ENCODE measurements at places on chromosomes 11 and 22.

GRCh38 chr22:34986523-34986922 lies 79.4 kb upstream of the ISX start:
- no peak for DNase-seq

GRCh38 chr22:49295851-49296560 lies 531.7 kb downstream of the BRD1 start:
- no peak for DNase-seq

DNA sequence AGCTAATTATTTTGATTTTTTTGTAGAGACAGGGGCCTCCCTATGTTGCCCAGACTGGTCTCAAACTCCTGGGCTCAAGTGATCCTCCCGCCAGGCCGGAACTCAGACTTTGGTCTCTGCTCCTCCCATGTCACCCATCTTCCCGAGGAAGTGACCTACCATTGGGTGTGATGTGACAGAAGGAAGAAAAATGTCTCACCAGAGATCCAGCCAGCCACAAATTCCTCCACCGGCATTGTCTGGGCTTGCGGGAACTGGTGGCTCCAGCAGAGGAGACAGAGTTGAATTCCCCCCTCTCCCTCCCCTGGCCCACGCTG lies 772 bp downstream of the SLC25A45 start:
- DNase-seq, result no peak

GRCh38 chr11:110883256-110883655 lies 171.0 kb upstream of the ARHGAP20 start:
- no peak for DNase-seq

DNA sequence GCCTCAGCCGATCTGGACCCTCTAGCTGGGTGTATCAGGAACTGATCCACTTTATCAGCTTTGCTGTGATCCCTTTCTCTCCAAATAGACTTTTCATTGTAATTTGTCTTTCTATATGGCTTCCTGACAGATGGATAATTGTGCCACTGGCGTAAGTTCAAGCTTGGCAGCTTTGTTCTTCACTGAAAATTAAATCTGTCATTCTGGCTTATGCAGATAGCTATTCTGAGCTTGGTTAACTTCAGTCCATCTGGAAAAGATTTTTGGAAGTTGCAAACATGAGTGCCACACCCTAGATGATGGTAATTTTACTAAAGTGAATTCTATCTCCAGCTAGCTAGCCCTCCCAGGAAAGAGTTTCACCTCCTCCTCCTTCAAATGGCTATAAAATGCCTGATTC lies 8.1 kb downstream of the OR5A2 start:
- no peak for DNase-seq

DNA sequence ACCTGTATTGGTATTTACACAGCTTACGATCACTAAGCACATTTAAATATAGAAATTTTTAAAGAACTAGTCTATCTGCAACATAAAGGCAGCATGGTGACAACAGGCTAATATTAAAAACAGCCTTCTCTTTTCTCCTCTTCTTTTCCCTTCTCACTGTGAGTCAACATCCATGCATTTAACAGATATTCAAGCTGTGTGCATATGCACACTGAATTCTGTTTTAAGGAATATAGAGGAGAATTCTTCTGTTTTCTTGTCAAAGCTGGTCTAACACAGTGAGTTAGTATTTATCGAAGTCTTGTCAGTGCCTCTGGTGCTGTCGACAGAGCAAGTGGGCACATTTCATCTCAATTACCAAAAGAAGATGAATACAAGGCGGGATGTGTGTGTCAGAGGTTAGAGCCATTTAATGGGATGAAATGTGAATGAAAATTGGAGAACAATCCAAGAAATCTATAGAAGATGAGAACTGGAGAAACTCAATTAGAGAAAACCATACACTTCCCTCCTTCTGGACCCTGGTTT lies 282.3 kb downstream of the FAT3 start:
- no peak for DNase-seq

- no peak for DNase-seq
Observed at GRCh38 chr11:132096132-132096825, 725.9 kb downstream of the NTM start.

DNA sequence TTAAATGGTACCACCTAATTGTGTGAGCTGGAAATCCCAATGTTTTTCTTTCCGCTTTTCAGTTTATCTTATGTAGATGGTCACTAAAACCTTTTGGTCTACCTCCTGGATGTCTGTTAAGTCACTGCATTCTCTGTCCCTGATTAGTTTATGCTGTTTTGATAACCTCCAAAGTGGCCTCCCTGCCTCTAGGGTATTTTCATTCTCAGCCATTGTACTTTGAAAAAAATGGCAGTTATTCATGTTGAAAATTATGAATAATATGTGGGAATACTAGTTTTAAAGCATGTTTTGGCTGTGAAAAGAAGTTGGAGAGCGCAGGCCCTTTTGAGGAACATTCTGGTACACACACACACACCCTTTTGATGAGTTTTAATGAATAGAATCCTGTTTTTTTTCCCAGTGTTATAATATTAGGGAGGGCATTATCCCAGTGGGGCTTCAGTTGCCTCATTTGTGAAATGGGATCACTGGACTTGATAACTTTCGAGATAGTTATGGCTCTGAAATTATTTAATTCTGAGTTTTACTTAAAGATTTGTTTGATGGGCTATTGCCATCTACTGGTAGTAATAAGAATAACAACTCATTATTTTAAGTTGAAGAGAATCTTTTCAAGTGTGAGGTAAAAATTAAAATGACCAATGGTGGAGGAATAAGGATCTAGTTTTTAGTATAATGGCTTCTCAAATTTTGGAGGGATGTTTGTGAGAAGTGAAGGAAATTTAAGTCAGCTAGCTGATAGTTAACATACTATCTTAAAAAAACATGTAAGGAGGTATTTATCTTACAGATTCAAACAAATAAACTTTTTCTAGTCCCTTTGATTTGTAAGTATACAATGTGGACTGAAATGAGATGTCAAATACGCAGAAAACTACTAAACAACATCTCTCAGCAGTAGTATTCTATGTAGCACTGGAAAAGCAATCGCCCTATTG lies 3.9 kb downstream of the FDX1 start:
- no peak for DNase-seq

- DNase-seq, result no peak
Observed at GRCh38 chr11:34558211-34558610, 44.6 kb upstream of the ELF5 start.

- no peak for DNase-seq
Observed at GRCh38 chr11:69686856-69687255, 11.7 kb upstream of the LTO1 start.

DNA sequence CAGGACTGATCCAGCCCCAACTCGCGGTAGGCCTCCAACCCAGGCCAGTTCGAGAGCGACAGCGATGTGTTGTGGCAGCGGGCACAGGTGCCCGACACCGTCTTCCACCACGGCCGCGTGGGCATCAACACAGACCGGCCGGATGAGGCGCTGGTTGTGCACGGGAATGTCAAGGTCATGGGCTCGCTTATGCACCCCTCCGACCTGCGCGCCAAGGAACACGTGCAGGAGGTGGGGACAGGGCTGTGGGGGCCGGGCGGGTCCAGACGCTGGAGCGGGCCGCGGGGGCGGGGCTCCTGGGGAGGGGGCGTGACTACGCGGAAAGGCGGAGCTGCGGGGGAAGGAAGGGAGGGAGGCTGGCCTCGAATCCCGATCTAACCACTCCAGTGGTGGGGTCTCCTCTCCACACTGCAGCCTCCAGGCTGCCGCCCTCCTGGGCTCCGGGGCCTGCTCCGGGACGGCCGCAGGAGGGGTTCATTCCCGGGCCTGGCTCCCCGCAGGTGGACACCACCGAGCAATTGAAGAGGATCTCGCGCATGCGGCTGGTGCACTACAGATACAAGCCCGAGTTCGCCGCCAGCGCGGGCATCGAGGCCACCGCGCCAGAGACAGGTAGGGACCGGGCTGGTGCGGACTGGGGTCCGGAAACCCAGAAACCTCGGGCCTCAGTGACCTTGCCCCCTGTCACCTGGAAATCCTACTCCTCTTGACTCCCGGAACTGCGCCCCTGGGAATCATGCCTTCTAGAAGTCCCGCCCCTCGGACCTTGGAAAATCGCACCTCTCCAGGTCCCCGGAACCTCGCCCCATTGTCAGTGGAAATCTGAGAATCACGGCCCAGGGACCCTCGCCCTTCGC lies 14.9 kb downstream of the TMEM258 start:
- no peak for DNase-seq

GRCh38 chr11:61367406-61367805 lies 5.2 kb downstream of the TMEM138 start:
- no peak for DNase-seq

DNA sequence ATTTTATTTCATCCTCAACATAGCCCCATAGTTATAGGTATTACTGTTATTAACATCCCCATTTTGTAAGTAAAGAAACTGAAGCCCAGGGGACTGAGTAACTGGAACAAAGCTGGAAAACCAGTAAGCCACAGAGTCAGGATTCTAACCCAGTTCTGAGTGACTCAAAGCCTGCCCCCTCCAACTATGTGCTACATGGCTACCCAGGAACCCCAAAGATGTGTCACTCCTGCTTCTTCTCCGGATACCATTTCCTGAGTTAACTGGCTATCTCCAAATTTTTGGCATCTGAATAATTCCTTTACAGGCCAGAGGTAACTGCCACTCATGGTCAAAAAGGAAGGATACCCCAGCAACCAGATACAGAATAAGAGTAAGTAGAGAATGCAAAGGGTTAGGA lies 43.6 kb downstream of the TENM4 start:
- DNase-seq, result no peak

- no peak for DNase-seq
Observed at GRCh38 chr11:2791139-2791520, 91.3 kb upstream of the KCNQ1OT1 start.

DNA sequence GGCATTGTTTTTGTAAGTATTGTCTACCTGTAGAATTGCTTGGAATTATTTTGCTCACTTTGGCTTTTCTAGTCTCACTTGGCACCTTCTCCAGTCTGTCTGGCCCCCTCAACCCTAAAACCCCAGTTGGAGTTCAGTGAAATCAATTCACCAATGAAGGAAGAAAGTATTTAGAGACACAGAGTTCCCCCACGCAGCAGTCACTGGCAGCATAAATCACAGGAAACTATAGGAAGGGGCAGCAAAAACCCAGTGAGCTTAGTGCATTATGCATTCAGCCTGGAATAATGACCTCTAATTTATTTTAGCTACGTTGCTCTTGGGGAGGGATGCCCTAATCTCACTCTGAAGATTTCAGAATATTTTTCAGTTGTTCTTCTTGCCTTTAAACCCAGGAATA lies 204.7 kb upstream of the BLID start:
- DNase-seq, result no peak

GRCh38 chr11:108963118-108963517 lies 298.2 kb downstream of the DDX10 start:
- DNase-seq, result no peak

DNA sequence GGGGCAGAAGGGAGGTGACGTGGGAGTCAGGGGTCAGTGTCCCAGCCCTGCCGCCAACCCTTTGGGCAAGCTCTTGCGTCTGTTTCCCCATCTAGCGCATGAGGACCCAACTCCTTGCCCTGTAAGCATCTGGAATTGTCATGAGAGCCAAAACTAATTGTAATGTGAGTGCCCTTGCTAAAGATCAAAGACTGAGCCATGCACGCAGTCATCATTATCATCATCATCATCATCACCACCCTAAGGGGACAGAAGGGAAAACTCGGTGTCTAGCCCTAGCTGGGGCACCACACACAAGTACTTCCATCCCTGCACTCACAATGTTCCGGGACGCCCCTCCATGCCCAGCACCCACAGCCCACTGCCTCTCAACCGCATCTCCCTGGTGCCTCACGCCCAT lies 2.5 kb downstream of the LIF start:
- DNase-seq, result no peak

DNA sequence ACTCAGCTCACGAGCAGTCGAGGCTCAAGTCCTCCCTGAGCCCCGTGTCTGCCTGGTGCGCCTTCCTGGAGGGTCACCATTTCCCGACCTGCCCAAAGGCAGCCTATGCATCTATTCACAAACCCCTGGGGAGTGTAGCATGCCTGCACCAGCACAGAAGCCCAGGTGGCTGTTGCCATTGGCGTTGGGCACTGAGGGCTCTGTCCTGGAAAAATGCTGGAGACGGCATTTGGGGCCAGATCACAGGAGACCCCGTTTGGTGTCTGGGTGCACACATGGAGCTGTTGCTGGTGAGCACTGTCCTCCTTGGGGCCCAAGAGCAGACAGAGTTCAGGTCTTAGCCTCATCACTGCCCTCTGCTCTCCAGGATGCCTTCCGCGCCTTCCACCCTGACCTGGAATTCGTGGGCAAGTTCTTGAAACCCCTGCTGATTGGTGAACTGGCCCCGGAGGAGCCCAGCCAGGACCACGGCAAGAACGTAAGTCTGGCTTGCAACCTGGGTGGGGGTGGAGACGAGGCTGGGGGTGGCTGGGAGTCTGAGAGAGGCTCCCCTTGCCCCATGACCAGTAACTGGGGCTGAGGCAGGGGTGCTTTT lies 9.4 kb downstream of the FADS2 start:
- DNase-seq, result no peak

GRCh38 chr11:117478926-117479325 lies 151.3 kb downstream of the CEP164 start:
- DNase-seq, result no peak

DNA sequence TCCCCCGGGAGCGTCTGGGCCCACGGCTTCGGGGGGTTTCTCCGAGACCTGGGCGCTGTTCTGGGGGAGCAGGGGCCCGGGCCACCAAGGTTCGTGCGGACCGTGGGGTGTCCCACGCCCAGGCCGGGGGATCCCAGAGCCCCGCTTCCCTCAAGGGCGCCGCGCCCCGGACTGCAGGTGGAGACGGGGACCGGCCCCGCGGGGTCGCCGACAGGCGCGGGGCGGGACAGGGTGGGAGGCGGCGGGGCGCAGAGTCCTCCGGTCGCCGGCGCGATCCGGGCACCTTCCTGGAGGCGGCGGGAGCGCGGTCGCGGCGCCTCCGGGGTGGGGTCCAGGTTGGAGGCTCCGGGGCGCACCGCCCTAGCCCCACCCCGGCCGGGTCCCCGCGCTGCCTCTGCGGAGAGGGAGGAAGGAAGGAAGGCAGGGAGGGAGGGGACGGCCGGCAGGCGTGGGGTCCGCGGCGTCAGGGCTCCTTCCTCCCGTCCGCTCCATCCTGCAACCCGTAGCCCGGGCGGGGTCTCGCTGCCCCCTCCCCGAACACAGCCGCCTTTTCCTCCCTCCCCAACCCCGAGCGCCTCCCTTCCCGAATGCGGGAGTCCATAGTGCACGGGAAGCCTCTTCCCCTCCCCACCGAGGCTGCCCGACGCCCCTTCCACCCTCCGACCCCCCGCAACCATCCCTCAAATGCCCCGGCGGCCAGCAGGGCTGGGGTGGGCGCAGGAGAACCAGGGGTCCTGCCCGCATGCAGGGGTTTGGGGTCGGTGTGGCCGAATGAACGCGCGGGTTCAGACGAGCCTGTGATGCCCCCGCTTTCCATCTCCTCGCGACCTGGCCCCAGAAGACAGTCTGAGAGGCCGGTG lies 4.3 kb upstream of the ZBED4 start:
- no peak for DNase-seq

- no peak for DNase-seq
Observed at GRCh38 chr11:68349461-68350249, 37.3 kb downstream of the LRP5 start.

GRCh38 chr11:2301631-2302305 lies at the start of the genes C11orf21 and TSPAN32:
C11orf21 (minus strand) TSS chr11:2301918; CDS start chr11:2301808, 110 bp downstream.
TSPAN32 (plus strand) TSS chr11:2302013; CDS start chr11:2302150, 137 bp downstream.
- no peak for DNase-seq

- no peak for DNase-seq
Observed at GRCh38 chr11:19092850-19093249, 24.1 kb upstream of the ZDHHC13 start.

All from AG09309 (cell line).